Neuronal stem cell (in vitro differentiated cells): ENCODE measurements at places on chromosomes 6 and 20.
A peak's percentile ranks its signal among the peaks of the same experiment; 100 is the strongest.

DNA sequence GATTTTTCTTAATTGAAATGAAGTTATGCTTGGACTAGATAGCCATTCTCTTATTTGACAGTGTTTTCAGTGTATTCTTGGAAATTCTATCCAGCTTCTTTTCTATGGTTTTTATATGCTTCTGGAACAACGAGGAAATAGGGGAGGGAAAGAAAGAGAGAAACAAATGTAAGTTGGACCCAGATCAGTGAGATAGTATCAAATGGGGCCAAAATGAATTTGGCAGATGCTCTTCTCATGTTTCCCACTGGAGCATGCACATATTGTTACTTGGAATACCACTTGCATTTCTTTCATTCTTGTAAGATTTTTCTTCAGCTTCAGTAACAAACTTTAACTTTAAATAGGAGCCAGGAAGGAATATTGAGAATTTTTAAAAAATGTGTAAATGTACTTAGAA is 312.3 kb downstream of the PRL start:
- DNase-seq: no peak

DNA sequence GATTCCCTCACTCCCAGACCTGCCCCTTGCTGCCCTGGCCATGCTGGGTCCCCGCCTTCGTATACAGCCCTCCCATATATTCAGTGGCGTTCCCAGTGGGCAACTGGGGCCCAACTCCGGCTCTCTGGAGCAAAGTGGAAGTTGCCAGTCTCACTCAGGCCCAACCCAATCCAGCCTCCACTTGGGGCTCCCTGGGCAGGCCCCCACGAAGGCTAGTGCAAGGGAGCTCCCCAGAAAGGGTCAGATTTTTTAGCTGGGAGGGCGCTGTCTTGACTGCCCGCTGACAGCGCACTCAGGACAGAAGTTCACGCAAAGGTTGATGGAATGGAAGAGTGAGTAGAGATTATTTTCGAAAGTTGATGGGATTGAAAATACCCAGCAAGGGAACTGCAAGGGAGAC is 5.9 kb downstream of the TP53TG5 start:
- DNase-seq: no peak

GRCh38 chr20:50378170-50379000 is 131.8 kb upstream of the PTPN1 start:
- DNase-seq: no peak

- no peak for DNase-seq
These were observed 28.1 kb downstream of the DACT2 start for GRCh38 chr6:168291450-168291849.

GRCh38 chr20:58044931-58045555 is 183.4 kb downstream of the ANKRD60 start:
- DNase-seq: no peak

GRCh38 chr6:39812853-39813533 is 20.8 kb downstream of the DAAM2 start:
- no peak for DNase-seq

GRCh38 chr6:79946272-79947190 is 822 bp downstream of the ELOVL4 start:
- peak; percentile 39 for DNase-seq

DNA sequence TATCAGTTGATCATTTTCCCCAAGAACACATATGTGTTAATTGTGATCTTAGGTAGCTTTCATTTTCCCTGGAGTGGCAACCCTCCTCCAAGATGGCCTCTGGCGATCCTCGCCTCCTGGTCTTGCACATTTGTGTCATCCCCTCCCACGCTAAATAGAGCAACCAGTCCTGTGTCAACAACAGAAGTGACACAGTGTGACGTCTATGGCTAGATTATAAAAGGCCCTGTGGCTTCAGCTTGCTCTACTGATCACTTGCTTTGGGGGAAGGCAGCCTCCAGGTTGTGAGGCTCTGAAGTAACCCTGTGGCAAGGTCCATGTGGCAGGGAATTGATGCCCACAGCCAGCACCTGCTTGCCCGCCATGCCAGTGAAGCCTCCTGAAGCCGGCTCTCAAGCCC is 30.6 kb upstream of the PPP1R14C start:
- DNase-seq: no peak

DNA sequence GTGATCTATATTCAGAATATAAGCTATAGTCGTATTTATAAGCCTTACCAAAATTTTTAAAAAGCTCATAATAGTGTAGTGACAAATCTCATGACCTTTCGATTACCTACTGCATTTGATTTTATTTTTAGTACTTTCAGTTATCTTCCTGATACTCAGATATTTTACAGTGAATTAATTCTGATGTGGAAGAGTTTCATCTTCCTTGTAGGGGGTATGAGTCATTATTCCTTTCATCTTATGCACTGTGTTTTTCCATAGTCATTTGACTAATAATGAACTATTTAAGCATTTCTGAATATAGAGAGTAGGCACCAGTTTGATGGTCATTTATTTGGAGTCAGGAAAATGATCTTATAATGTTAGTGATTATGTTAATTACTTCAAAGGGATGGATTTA is 36.4 kb downstream of the HDGFL1 start:
- DNase-seq: no peak

GRCh38 chr6:36241728-36242127 is 28.1 kb upstream of the PNPLA1 start:
- DNase-seq: no peak

- peak; percentile 1 for DNase-seq
These were observed 12.3 kb upstream of the DEFB112 start for GRCh38 chr6:50062051-50062450.

DNA sequence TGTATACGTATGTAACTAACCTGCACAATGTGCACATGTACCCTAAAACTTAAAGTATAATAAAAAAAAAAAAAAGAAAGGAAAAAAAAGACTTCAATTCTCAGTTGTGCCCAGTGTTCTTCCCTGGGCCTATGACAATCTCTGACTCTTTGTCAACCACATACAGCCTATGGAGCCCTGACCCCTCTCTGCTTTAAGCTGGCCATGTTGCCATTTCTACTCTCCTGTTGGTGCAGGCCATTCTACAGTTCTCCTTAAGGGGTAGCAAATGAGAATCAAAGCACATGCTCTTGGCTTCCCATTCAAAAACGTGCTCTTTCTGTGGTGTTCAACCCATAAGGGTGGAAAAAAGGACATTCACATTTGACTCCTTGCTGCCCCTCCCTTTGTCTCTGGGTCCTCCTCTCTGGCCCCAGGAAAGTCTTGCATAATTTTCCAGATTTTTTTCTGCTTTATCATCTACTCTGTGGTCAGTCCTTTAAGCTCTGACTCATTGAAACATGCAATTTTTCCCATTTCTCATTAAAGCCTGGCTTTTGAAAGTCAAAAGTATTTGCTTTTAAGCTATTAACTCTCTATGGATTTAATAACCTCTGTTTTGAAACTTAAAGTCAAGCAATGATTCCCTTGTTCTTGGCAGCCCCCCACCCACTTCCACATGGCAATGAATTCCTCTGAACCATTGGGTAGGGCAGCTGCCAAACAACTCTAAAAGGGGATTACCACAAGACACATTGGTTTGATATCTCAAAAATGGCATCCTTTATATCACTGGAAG is 208.6 kb upstream of the MCHR2 start:
- no peak for DNase-seq

DNA sequence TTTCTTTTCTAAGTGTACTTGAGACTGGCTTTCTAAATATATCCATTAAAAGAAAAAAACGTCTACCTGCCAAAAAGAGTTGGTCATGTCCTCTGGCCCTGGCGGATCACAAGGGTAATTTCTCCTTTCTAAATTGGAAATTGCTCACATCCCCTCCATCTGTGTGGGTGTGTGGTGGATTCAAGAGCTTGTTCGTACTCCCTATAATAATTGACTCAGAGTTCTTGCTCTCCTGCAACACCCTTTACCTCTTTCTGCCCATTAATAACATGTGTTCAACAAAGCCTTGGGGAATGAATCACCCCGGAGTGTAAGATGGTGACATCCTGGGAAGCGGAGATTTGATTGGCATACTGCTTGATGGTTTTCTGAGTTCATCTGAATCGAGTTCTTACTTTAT is 263.8 kb downstream of the ALDH8A1 start:
- no peak for DNase-seq

DNA sequence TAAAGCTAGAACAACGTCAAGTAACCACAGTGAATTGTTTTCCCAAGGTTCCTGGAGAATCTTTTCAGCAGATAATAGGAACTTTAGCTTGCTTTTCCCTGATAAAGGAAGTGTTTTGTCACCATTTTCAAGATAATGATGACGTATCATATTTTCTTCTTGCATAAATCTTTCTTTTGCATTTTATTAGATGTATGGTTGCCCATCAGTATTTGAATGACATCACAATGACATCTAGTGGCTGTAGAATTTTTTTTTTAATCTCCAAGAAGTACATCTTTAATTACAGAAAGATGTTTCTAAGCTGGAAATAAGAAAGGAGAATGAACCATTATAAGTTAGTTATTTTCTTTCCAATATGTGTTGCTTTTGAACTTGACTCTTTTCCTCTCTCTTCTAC is 83.0 kb downstream of the CENPW start:
- no peak for DNase-seq

- DNase-seq: no peak
These were observed 14.2 kb downstream of the PAX1 start for GRCh38 chr20:21719592-21720214.

DNA sequence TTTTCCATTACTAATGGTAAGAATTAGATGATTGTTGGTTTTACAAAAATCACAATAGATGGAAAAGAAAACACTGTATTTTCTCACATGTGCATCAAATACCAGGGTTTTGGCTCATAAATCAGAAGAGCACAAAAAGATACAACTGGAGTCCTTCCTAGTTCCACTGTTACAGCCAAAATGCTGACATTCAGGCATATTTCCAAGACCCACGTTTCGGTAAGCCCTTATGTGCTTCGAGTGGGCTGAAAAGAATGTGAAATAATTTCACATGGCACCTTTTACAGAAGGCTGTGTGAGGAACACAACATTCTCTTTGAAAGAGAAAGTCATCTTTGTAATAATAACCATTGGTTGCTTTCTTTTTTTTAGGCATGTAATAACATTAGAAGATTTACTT is 326.7 kb upstream of the FLRT3 start:
- DNase-seq: no peak

DNA sequence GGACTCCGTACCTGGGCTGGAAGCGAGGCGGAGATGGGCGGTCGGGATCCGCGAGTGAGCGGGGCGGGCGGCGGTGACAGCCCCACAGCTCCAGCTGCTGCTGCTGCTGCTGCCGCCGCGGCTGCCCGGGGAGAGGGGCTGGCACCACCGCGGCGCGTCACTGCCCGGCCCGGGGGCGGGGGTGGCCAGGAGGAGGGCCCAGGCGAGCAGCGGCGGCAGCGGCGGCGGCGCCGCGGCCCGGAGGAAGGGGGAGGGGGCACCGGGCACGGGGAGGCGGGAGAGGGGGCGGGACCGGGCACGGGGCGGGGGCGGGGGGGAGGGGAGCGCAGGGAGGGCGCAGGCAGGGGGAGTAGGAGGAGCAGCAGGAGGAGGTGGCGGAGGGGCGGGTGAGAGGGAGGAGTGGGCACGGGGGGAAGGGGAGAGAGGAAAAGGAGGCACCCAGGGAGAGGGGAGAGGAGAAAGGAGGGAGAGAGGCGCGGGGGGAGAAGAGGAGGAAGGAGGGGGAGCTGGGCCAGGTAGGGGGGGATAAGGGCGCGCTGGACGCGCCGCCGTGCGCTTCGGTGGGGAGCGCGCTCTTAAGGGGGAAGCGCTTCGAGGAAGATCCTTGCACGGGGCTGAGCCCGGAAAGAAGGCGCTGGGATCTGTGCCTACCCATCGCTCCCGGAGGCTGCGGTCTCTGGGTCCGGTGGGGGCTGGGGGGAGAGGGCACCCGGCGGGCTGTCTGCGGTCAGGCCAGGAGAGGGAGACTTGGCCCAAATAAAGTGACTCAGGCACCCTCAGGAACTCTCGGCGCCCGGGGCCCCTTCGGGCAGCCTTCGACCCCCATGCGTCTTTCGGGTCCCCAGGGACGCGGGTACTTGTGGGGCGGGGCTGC is 101.5 kb downstream of the NOL4L start:
- peak; percentile 74 for DNase-seq

DNA sequence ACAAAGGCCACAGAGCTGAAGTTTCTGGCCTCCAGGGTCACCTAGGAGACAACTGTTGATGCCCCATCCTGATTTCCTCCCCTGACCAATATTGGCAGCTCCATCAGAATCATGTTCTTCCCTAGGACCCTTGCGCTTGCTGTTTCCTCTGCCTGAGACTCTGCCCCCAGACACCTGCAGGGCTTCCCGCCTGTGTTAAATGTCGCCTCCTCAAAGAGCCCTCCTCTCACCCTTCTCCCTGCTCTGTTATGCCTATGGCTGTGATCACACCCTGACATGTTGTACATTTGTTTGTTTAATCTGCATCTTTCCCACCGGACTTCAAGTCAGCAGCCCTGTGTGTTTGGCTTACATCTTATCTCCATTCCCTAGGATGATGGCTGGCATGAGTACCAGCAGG is 30.1 kb downstream of the DLGAP4 start:
- no peak for DNase-seq

DNA sequence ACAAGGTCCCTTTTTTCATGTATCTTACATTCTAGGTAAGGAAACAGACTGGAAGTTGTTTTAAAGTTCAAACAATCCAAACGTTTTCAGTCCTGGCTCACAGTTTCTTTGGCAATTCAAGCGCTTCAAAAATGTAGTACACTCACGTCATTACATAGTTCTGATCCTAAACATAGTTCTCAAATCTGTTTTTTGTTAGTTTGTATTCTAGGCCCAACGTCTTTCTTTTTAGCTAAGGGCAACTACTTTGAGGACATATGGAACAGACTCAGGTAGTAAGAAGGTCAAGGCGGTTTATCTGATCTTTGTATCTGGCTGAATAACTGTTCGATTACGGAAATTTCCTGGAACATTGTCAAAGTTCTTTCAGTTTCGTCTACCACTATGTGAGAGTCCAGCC is 36.9 kb upstream of the PLCB4 start:
- DNase-seq: no peak

DNA sequence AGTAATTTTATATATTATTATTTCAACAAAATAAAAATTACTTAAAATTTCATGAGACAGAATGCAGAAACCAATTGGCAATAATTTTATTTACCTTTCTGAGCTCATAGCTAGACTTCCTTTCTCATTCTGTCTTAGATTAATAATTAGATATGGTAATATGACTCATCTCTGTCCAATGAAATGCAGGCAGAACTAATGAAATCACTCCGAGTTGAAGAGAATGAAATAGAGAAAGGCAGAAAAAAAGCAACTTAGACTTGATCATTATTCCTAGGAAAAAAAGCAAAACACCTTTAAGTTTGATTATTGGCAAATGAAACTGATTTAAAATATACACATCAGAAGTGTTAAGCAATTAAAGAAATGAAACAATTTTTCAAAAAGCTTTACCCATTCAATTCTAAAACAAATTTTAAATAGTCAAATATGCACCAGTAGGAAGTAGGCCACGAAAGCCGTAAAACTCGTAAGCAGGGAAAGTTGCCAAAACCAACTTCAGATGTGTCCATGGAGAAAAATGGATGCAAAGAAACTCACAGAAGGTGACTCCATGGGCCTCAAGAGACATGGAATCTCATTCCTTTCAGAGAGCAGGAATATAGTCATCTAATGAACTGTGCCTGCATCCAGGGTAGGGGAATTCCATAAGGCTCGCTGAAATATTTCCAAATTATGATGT is 293.8 kb upstream of the RGS17 start:
- DNase-seq: no peak
